Sigmoid colon (tissue), 7 donors: ENCODE measurements at places on chromosomes 5 and 9. TPM values are rescaled to one million over a fixed set of nuclear protein-coding genes. Genes with fewer than 3 reads are reported as not detected.
A peak's percentile ranks its signal among the peaks of the same experiment; 100 is the strongest.

GRCh38 chr5:33789567-33789957 lies 102.2 kb downstream of the ADAMTS12 start:
- no peak overlapping the region for H3K27ac ChIP-seq
- no peaks in the 10 kb centered on the region for H3K4me1 ChIP-seq
- DNase-seq, result no peak
- no peak overlapping the region for H3K4me3 ChIP-seq

DNA sequence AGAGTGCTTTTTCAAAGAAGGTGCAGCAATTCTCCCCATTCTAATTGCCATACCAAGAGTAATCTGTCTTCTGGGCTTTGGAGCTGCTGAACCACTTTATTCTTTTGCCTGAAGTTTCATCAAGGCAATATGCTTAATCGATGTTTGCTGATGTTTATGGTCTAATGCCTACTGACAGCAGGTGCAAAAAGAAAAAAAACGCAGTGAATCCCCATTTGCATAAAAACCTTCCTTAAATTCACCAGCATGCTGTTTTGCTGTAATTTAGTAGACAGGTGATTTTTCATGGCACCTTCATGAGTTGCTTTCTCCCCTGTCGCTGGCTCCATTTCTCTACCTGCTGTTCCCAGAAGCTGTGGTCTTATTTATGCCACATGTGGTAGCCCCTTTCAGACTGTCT lies 83.1 kb upstream of the MAST4 start:
- H3K4me1 ChIP-seq, result no peaks in the 10 kb centered on the region
- no peak overlapping the region for H3K27ac ChIP-seq
- no peak overlapping the region for H3K4me3 ChIP-seq
- H3K36me3 ChIP-seq, result no peaks in the 10 kb centered on the region
- no peaks in the 10 kb centered on the region for H3K27me3 ChIP-seq

- no peaks in the 10 kb centered on the region for H3K36me3 ChIP-seq
- H3K27me3 ChIP-seq, result no peaks in the 10 kb centered on the region
- DNase-seq, result peak; percentile 78
These were observed 138.4 kb downstream of the C9orf152 start for GRCh38 chr9:110069326-110070248.

GRCh38 chr5:58380655-58381054 lies 79.2 kb downstream of the PLK2 start:
- no peaks in the 10 kb centered on the region for H3K36me3 ChIP-seq
- H3K4me1 ChIP-seq, result no peaks in the 10 kb centered on the region
- DNase-seq, result no peak

- H3K27ac ChIP-seq, result no peak overlapping the region
- DNase-seq, result no peak
- H3K27me3 ChIP-seq, result no peaks in the 10 kb centered on the region
- H3K4me1 ChIP-seq, result no peaks in the 10 kb centered on the region
- no peak overlapping the region for H3K4me3 ChIP-seq
These were observed 81.2 kb upstream of the MAP3K1 start for GRCh38 chr5:56734091-56734694.

GRCh38 chr5:159385536-159385935 lies 55.2 kb upstream of the IL12B start:
- H3K36me3 ChIP-seq, result no peaks in the 10 kb centered on the region
- H3K4me1 ChIP-seq, result no peaks in the 10 kb centered on the region
- no peak overlapping the region for H3K4me3 ChIP-seq

- no peak overlapping the region for H3K4me3 ChIP-seq
- H3K27ac ChIP-seq, result no peak overlapping the region
These were observed 25.0 kb upstream of the ERMP1 start for GRCh38 chr9:5857928-5858327.

The SCGB3A2 gene
- total RNA-seq, result not detected

GRCh38 chr9:97307500-97308163 lies at the start of gene CCDC180:
Gene CCDC180, plus strand, starts transcription at chr9:97307659. Its CDS starts 405 bp downstream, at chr9:97308064.
- H3K4me3 ChIP-seq, result peak within 1 kb of the TSS; percentile 28
- H3K27ac ChIP-seq, result no peak within 1 kb of the TSS
- no peak for DNase-seq
- H3K4me1 ChIP-seq, result peaks cover 12% of the 10 kb centered on the region

DNA sequence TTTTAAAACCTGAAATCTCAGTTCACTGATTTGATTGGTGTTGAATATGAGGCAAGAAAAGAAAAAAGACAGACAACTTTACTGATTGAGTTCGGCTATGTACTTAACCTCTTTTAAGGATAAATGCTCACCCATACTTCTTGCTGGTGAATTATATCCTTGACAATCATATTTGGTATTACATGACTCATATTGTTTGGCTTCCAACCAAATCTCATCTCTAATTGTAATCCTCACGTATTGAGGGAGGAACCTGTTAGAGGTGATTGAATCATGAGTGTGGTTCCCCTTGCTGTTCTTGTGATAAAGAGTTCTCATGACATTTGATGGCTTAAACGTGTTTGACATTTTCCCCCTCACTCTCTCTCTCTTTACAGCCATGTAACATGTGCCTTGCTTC lies 255.6 kb upstream of the IZUMO3 start:
- H3K27me3 ChIP-seq, result no peaks in the 10 kb centered on the region
- no peaks in the 10 kb centered on the region for H3K36me3 ChIP-seq
- no peaks in the 10 kb centered on the region for H3K4me1 ChIP-seq
- no peak overlapping the region for H3K4me3 ChIP-seq
